ENCODE measurements at places on chromosomes 13 and 19.
A peak's percentile ranks its signal among the peaks of the same experiment; 100 is the strongest.

DNA sequence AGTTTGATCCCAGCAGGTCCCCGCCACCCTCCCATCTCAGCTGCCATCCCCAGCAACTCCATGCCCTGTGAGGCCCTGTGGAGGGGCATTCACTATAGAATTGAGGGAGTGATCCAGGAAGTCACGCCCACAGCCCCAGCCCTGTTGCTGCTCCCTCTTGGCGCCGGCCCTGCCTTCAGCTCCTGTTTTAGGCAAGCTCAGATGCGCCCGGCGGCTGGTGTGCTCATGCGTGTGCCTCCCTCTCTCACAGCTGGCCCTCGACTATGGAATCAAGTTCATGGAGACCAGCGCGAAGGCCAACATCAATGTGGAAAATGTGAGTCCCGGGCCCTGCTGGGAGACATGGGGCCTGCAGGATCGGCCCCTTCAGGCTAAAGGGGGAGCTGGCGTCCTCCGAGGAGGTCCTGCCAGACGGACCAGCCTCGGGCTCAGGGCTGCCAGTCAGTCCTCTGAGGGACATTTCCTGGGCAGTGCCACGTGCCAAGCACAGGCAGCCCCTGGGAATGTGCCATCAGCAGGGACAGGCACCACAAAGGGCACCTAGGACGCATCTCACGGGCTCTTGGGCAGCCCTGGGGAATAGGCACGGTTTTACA, 15.6 kb upstream of the HSH2D start:
- no peak for DNase-seq

GRCh38 chr13:33230178-33230881, 55.2 kb downstream of the STARD13 start:
- no peak for DNase-seq

DNA sequence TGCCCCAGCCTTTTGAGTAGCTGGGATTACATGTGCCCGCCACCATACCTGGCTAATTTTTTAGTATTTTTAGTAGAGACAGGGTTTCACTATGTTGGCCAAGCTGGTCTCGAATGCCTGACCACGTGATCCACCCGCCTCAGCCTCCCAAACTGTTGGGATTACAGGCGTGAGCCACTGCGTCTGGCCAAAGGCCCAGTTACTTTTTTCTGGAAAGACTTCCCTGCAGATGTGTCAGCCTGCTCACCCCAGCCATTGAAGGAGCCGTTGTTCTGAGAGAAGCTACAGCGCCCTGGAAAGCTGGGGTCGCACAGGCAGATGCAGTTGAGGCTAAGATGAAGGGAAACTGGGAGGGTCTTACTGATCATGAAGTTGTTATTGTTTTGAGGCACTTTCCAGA, 7.9 kb upstream of the ZNF626 start:
- no peak for DNase-seq

GRCh38 chr13:81017513-81018152, 676.7 kb upstream of the SPRY2 start:
- peak; percentile 7 for DNase-seq

DNA sequence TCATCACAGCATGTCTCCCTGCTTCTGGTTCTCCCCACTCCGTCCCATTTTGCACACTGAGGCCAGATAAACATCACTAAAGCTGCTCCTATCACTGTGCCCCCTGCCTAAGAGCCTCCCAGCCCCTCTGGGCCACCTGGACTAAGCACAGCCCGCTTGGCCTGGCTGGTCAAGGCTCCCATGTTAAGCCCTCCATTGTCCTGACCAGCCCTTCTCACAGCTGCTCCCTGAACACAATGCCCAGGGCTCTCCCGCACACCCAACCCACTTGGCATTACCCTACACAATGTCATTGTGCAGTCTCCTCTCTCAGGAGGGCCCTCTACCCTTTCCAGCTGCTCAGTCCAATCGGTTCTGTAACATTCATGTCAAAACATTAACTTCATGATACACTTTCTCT, 133.4 kb downstream of the NUFIP1 start:
- DNase-seq = no peak

DNA sequence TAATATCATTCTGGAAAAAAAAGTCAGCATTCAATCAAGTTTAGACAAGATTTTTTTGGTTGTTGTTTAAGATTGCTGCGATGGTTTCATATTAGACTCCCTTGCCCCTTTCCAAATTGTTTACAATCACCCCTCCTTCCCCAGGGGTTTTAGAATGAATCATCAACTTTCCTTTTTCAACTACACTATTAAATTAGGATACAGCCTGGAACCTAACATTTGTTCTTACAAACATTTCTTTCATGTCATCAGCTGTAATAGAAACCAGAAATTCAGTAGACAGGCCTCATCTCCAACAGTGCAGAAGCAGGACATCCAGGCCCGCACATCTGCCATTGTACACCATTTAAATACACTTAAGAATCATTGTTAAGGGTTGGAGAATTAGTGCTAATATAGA, 44.4 kb upstream of the WDFY2 start:
- DNase-seq = no peak

All from urothelium cell line (cell line).